AG08396 (cell line): ENCODE measurements at places on chromosomes 1 and 21.

DNA sequence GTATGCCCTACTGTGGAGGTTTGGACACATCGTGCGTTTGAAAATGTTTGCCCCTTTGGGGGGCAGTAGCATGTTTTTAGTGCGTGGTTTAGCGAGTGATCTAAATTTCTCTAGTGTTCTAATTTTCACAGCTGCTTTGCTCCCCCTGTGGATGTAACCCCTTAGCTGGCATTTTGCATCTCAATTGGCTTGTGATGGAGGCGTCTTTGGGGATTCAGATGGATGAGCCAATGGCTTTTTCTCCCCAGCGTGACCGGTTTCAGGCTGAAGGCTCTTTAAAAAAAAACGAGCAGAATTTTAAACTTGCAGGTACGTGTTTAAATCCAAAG lies 836 bp downstream of the CDC7 start:
- peak; percentile 41 for DNase-seq

- no peak for DNase-seq
Measured at GRCh38 chr1:205642679-205643307, 11.0 kb upstream of the ELK4 start.

GRCh38 chr1:117821774-117822482 lies 107.5 kb downstream of the GDAP2 start:
- DNase-seq = peak; percentile 46

DNA sequence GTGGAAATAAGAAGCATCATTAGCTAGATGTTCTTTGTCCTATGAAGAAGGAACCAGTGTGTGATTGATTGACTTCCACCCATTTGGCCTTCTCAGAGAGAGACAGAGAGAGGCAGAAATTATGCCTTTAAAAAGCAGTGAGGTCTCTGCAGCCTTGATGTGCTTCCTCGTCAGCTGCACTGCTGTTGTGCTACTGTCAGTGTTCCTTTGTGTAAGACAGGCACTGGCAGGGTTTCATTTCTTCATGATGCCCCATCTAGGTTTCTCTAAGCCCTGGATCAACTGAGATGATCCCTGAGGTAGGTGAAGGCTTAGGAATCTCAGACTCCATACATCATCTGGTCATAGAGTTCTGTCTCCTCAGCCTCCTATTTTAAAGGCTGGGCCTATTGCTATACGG lies 34.9 kb downstream of the GPR3 start:
- no peak for DNase-seq

- peak; percentile 83 for DNase-seq
Measured at GRCh38 chr1:24558902-24559791, 3.3 kb downstream of the NCMAP start.

GRCh38 chr1:201885531-201886075 lies 3.1 kb upstream of the SHISA4 start:
- DNase-seq = peak; percentile 77

GRCh38 chr1:228206582-228207351 lies 1.1 kb upstream of the OBSCN start:
- no peak for DNase-seq

- DNase-seq = no peak
Measured at GRCh38 chr21:20720623-20721022, 277.6 kb upstream of the NCAM2 start.

DNA sequence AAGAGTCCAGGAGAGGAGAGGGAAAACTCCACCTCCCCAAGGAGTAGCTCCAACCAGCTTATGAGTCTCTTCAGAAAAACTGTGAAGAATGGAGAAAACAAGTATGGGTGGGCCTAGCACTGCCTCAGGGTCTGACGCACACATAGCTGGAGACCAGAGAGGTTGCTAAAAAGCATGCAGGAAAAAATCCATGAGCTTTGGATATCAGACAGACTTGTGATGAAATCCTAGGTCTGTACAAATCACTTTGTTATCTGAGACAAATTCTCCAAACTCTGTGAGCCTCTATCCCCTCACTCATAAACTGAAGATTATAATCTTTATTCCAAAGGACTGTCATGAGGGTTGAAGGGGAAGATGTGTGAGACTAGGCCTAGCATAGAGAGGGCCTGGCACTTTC lies 141.5 kb upstream of the FGGY start:
- no peak for DNase-seq

- DNase-seq = no peak
Measured at GRCh38 chr1:11515368-11516300, 36.7 kb downstream of the DISP3 start.
